Body of pancreas (tissue), 4 donors: ENCODE measurements at places on chromosomes 7 and 10. TPM values are rescaled to one million over a fixed set of nuclear protein-coding genes. Genes with fewer than 3 reads are reported as not detected.

DNA sequence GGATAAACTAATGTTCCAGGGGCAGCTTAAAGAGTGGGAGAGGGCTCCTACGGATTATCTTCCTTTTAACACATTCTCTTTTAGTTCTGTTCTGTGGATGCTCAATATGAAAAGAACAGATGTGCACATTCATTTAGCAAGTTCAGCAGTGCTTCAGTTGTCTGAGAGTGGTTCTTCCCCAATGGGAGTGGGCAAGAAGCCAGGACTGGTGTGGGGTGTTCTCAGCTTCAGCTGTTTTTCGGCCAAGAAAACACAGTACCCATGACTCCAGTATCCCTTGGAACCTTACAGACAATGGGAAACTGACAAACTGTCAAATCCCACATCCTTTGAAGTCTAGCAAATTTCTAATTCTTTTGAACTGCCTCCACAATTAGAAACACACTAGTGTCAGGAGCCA, 71.5 kb upstream of the LRRC17 start:
- H3K4me3 ChIP-seq: no peak overlapping the region
- H3K27me3 ChIP-seq: no peaks in the 10 kb centered on the region
- no peaks in the 10 kb centered on the region for H3K36me3 ChIP-seq
- peaks cover 8% of the 10 kb centered on the region for H3K4me1 ChIP-seq
- no peak for DNase-seq

Gene TMEM273
- total RNA-seq: 9.3 TPM

Gene PPP1R9A
- total RNA-seq: 44.2 TPM

Gene IGFBP3
- total RNA-seq: 405 TPM

DNA sequence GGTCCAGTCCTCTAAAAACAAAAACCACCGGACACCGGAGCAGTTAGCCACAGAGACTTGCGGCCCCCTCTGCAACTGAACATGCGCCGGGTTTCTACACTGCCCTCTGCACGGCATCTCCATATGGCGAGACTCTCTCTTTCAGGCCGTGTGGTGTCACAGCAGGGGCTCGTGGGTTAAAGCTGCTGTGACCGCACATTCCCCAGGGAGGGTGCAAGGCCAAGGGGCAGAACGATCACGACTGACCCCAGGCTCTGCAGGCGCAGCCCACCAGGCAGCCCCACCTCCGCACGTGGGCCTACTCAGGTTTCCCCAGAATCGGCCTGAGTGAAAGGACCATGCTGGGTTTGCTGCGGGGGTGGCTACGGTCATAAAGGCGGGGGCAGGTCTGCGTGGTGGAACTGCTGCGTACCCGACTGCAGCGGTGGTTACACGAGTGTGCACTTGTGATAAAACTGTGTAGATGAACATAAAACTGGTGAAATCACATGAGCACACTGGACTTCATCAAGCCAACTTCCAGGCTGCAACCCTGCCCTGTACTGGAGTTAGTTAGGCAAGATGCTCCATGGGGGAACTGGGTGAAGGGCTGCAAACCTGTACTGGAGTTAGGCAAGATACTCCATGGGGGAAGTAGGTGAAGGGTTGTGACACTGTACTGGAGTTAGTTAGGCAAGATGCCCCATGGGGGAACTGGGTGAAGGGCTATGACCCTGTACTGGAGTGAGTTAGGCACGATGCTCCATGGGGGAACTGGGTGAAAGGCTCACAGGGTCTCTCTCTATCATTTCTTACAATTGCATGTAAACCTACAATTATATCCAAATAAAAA, 81.4 kb upstream of the PPP2R2D start:
- no peaks in the 10 kb centered on the region for H3K27me3 ChIP-seq
- no peak overlapping the region for H3K27ac ChIP-seq
- no peak for DNase-seq
- H3K36me3 ChIP-seq: no peaks in the 10 kb centered on the region
- H3K4me3 ChIP-seq: no peak overlapping the region

DNA sequence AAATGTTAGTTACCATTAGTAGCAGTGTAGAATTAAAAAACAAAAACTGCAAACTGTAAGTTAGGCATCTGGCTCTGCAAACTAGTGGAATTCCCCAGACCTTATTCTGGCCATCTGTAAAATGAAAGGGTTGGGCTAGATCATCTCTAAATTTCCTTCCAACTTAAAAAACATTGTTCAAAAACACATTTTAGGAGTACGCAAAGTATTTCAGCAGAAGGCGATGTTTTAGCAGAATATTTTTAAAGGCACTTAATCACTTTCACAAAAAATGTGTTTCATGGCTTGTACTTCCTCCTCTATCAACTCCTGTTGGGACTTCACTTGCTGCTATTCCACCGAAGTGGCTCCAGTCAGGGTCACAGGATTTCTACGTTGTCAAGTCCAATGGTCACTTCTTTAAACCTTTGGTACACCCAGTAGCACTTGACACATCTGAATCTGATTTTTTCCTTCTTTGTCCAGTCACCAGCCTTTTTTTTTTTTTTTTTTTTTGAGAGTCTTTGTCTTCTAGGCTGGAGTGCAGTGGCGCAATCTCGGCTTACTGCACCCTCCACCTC, 169.0 kb downstream of the AHR start:
- no peak overlapping the region for H3K27ac ChIP-seq
- no peak for DNase-seq
- no peaks in the 10 kb centered on the region for H3K4me1 ChIP-seq
- no peaks in the 10 kb centered on the region for H3K36me3 ChIP-seq
- no peaks in the 10 kb centered on the region for H3K27me3 ChIP-seq
- no peak overlapping the region for H3K4me3 ChIP-seq

GRCh38 chr10:52653263-52653909, 119.2 kb downstream of the MBL2 start:
- DNase-seq: no peak
- H3K4me3 ChIP-seq: no peak overlapping the region
- no peaks in the 10 kb centered on the region for H3K4me1 ChIP-seq
- no peaks in the 10 kb centered on the region for H3K36me3 ChIP-seq

DNA sequence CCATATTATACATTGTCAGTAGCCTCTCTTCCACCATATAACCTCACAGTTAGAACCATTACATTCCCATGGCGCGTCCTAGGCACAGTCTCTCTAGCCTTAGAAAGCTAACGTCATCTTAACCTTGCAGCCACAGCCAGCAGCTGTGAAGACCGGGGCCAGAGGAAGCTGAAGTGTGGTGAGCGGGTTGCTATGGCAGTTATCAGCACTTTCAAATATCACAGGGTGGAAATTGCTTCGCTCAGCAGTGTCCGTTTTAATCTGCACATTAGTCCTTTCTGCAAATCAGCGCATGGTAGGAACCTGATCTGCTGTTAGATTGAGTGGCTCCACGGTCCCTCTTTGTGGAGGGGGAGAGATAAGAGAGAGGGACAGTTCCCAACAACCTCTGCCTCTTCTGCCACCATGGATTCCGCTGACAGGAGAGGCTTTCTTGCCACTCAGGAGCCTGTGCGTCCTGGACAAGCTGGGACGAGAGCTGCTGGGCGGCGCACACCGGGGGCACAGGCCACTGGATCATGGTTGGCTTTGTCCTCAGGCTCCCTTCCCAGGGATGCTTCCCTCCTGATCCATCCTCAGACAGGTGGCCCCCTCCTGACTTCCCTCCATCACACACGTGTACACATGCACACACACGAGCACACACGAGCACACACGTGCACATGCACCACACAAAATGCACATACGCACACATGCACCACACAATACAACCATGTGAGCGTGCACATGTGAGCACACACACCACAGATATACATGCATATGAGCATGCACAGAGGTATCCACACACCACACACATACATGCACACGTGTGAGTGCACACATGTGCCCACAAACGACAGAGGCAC, 93.8 kb downstream of the WDR37 start:
- DNase-seq: peak; percentile 34
- no peak overlapping the region for H3K27ac ChIP-seq
- no peaks in the 10 kb centered on the region for H3K27me3 ChIP-seq
- no peak overlapping the region for H3K4me3 ChIP-seq

DNA sequence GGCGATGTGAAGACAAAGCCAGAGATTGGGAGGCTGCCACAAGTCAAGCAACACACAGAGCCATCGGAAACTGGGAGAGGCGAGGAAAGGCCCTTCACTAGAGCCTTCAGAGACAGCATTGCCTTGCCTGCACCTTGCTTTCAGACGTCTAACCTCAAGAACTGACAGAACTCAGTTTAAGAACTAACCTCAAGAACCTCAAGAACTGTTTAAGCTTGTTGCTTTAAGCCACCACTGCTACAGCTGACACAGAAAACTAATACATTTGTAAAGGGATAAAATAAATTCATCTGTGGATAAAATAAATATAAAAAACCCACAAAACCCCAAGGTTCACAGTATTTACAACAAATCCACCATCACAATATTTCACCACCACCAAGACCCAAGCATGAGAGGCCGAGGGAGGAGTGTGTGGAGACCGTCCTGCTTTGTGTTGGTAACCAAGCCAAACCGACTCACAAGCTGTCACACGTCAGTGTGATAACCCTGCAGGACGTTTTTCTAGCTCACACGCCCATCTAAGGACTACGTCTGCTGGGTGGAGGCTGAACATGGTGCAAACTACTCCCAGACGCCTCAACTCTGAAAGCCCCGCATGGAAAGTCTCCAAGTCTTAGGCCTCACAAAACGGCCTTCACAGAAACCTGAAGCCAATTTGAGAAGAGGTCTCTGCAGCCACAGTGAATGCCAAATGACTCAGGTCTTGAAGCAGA, 116.8 kb downstream of the ABLIM1 start:
- H3K36me3 ChIP-seq: no peaks in the 10 kb centered on the region
- H3K4me1 ChIP-seq: no peaks in the 10 kb centered on the region
- DNase-seq: peak; percentile 39
- H3K27me3 ChIP-seq: no peaks in the 10 kb centered on the region
- H3K4me3 ChIP-seq: no peak overlapping the region

DNA sequence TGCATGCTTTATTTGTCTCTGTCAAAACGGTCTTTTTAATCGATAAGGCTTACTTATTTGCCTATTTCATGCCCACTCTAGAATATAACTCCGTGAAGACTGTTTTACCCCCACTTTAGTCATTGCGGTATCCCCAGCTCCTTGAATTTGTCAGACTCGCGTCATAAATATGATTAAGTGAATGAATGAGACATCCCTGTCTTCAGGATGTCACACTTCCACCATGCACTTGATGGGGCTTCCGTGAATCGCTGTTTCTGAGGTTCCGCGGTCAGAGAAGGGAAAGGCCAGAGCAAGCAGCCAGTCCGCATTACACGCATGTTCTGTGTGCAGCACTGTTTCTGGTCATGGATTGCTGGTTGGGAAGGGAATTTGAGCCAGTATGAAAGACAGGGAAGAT, 138.8 kb downstream of the CELF2 start:
- H3K27me3 ChIP-seq: no peaks in the 10 kb centered on the region
- H3K27ac ChIP-seq: no peak overlapping the region
- no peaks in the 10 kb centered on the region for H3K4me1 ChIP-seq
- no peak overlapping the region for H3K4me3 ChIP-seq
- no peaks in the 10 kb centered on the region for H3K36me3 ChIP-seq

Gene DLX6
- not detected for total RNA-seq

- no peaks in the 10 kb centered on the region for H3K36me3 ChIP-seq
- DNase-seq: no peak
- H3K4me3 ChIP-seq: no peak overlapping the region
Observed at GRCh38 chr10:118918587-118918986, 110.9 kb upstream of the NANOS1 start.

DNA sequence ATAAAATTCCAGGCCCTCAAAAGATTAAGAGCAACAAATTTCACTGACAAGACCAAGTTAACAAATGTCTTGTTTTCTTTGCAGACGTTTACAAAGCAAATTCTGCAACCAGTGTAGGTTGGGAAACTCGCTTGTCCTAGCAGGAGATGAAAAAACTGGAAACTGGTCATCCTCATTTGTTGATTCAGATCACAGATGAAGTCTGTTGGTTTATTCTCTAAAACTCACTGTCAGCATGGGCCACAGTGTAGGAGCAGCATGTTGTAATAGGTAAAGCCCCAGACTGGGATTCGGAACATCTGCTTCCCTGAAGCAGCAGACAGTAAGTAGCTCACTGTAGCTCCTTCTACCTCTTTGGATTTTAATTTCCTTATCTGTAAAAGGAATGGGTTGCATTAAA, 31.5 kb downstream of the PANK1 start:
- H3K27me3 ChIP-seq: no peaks in the 10 kb centered on the region
- DNase-seq: no peak
- H3K27ac ChIP-seq: no peak overlapping the region

Gene CAMK2B
- 7.6 TPM for total RNA-seq

DNA sequence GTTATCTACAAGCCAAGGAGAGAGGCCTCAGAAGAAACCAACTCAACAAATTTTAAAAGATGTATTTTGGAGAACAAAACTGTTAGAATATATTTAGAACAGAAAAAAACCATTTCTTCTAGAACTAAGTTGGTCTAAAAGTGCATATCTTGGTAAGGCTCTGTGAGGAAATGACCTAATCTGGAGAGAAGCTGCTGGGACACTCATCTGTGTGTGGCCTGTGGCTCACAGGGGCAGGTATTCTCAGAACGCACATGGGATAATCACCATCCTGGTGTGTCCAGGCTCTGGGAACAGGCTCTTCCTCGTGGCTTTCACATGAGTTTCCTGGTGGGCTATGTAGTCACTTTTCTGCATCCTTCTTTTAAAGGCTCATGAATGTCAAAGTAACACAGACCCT, 38.1 kb upstream of the PRSS1 start:
- H3K4me1 ChIP-seq: peaks cover 64% of the 10 kb centered on the region
- DNase-seq: no peak
- no peak overlapping the region for H3K4me3 ChIP-seq
- H3K27ac ChIP-seq: peak overlapping the region; percentile 83
- H3K36me3 ChIP-seq: no peaks in the 10 kb centered on the region
- H3K27me3 ChIP-seq: no peaks in the 10 kb centered on the region

DNA sequence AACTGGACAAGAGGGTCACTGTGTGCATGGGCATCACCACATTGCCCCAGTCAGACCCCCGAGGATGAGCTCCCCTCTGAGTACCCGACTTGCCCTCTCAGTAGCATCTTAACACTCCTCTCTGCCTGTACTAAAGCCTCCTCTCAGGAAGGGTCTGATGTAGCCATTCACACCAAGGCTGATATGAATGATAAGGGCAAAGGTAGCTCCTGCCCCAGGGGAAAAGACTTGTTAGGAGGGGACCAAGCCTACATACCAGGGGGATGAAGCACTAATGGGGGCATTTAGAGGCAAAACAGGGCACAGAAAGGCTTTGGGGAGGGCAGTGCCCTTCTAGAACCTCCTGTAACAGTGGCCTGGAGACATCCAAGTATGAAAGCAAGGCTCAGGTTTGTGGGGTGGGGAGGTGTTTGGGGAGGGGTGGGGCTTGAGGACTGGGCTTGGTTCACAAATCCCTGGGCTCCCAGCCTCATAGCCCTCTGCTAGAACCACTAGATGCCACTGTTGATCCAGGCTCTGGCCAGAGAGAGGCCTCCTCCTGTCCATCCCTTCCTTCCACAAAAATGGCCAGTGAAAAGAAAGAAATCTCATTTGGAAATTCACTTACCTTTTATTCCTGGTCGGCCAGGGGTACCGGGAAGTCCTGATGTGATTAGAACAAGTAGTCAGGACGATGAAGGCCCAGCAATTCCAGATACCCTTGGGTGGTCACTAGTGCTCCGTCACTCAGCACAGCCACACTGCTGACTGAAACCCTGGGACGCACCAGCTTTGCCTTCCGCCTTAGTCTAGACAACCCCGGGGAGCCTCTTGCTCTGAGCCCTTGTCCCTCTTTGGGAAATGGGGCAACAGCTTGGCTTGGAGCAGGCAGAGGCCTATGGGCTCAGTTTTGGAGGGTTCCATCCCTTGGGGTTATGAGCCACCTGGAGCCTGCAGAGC, 40.3 kb downstream of the COL17A1 start:
- peak; percentile 35 for DNase-seq
- no peaks in the 10 kb centered on the region for H3K4me1 ChIP-seq
- H3K27me3 ChIP-seq: no peaks in the 10 kb centered on the region
- no peaks in the 10 kb centered on the region for H3K36me3 ChIP-seq
- no peak overlapping the region for H3K4me3 ChIP-seq
- H3K27ac ChIP-seq: no peak overlapping the region

Gene CALY
- 1.8 TPM for total RNA-seq
